ENCODE measurements at places on chromosomes 16 and 17. TPM values are rescaled to one million over a fixed set of nuclear protein-coding genes. Genes with fewer than 3 reads are reported as not detected.

The GPR142 gene
- not detected for total RNA-seq

The GSG1L gene
- total RNA-seq: not detected

The PYDC1 gene
- total RNA-seq: not detected

The TOP2A gene
- 280 TPM for total RNA-seq

The HIGD1B gene
- not detected for total RNA-seq

The LITAFD gene
- total RNA-seq: not detected

The CPNE2 gene
- total RNA-seq: 18.6 TPM

The TMEM101 gene
- total RNA-seq: 28.5 TPM

The KRT24 gene
- not detected for total RNA-seq

The HSD3B7 gene
- 0.45 TPM for total RNA-seq

The NIP7 gene
- 37.7 TPM for total RNA-seq

The SPATA22 gene
- total RNA-seq: not detected

The CHD9NB gene
- 0.16 TPM for total RNA-seq

The METTL22 gene
- 31.9 TPM for total RNA-seq

The KRTAP4-3 gene
- total RNA-seq: not detected

The SRCIN1 gene
- 1.1 TPM for total RNA-seq

The PIK3R5 gene
- 50.4 TPM for total RNA-seq

The NME1 gene
- total RNA-seq: 296 TPM

The KIF22 gene
- total RNA-seq: 160 TPM

The PIMREG gene
- 4.6 TPM for total RNA-seq

The KRTAP17-1 gene
- not detected for total RNA-seq

The SLC52A1 gene
- total RNA-seq: 0.13 TPM

The SULT1A4 gene
- total RNA-seq: 2.3 TPM
